ENCODE measurements at places on chromosomes 4 and X.

DNA sequence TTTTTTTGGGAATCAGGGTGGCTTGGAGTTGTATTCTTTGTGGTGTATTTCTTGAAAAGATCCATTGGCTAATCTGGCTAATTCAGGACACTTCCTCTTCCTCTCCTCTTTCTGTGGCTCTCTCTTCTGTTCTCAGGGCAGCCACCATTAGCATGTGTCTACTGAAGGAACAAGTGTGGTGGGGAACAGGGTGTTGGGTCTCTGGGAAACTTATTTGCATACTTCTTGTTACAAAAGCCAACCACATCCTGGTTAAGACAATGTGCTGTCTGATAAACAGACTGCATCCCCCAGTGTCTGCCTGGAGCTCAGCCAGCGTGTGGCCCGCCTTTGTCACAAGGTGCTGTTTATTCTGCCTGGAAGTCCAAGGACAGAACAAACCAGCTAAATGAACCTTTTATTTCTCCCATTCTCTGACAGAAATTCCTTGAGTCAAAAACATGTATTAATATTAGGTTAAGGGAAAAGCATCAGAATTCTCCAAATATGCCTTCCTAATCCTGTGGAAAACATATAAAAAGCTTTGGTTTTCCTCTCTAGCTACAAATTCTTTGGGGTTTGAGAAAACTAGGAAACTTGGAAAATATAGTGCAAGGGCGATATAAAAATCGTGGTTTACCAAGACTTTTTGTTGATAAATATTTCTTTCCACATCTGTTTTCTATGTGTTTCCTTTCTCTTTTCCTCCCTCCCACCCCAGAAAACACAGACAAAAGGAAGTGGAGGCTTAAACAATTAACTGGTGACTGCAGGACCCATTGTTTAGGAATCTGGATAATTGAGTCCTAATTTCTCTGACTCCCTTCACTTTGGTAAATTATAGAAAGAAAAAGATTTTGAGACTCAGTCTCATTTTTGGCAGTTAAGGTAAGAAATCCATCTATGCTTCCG is 203.6 kb downstream of the SPRY1 start:
- DNase-seq = no peak

- DNase-seq = peak; percentile 88
Measured at GRCh38 chr4:3046162-3046561, 28.2 kb downstream of the HTT-AS start.

DNA sequence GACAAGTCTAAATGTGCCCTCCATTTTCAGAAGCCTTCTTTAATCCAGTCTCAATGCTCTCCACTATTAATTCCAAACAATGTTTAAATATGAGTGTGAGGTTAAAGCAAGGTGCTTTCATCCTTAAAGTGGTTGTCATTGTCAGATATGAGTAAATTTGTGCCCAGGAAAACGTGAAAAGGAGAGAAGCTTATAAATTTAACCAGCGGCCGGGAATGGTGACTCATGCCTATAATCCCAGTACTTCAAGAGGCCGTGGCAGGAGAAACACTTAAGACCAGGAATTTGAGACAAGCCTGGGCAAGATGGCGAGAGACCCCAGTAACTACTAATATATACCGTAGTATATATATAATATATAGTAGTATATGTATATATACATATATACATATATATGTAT is 270.0 kb downstream of the ARHGAP24 start:
- no peak for DNase-seq

DNA sequence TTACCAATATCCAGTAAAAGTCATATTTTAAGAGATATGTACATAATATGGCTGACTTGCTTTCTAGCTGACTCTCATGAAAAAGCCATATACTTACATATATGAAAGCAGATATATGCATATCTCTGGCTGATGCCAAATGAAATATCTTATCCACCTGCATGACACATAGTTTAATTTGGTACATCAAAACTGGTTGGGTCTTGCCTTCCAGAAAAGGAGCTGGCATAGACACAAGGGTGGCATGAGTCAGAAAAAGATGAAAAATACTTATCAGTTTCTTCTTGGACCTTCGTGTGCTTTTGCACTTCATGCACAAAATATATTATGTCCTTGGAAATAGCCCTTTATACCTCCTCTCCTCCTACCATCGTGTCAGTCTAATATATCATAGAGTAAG is 32.1 kb downstream of the TIGD4 start:
- no peak for DNase-seq

DNA sequence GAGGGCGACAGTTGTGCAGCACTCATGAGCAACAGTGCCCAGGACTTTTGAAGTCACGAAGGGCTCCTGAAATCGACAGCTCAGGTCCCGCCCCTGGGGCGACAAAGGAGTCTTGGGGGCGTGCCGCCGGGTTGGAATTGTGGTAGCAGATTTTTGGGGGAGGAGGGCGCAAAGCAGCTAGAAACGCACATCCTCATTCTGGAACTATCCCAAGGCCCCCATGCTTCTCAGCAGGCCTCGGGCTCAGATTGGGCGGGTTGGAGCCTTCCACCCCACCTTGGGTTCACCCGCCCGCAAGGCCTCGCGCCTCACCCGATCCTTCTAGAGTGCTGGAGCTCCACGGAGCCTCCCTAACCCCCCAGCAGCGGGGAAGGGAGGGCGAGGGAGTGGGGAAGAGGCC is 85.5 kb downstream of the HPRT1 start:
- DNase-seq = no peak

GRCh38 chr4:148071009-148071408 is 339.1 kb downstream of the ARHGAP10 start:
- DNase-seq = no peak

DNA sequence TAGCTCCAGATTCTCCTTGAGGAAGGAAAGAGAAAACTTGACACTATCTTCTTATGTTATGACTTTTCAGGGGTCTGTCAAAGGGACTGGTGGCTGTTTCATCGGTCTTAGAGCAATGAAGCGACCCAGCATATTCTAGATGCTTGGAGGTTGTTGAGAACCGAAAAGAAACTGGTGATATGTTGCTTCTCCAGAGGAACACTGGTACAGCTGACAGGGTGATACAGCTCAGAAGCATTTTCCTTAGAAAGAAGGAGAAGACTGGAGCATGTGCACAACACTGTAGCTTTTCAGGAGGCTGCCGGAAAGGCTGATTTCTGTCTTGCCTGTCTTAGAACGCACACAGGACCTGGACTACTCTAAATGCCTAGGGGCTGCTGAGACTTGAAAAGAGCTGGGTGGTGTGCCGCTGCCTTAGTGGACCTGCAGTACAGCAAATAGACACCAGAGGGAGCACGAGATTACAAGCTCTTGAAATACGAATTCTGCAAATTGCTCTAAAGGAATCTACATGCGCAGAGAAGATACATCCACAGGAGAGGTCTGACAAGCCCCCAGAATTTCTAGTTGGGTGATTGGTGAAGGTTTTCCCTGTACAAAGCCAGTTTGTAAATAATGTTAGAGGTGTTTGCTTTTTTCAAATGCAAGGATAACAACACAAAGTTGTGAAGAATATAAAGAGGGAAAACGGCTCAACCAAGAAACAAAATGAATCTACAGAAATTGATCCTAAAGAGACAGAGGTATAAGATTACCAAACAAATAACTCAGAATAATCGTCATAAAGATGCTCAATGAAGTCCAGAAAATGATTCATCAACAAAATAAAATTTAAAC is 223.1 kb upstream of the DMD start:
- peak; percentile 88 for DNase-seq

DNA sequence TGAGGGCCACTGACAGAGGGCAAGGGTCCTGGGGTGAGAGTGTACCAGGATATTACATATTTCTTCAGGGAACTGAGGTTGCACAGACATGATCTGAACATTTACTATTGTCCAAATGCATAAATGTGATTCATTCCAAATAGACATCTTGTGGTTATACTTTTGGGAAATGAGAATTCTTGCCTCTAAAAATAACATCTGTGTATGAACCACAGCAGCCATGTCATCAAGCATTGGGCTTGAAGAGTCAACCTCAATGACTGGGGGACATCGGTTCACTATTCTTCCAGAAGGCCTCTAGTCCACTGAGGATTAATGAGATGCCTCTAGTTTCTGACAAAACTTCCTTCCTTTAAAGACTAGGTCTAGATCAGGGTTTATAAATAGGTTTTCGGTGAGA is 193.1 kb upstream of the GPC4 start:
- no peak for DNase-seq

Data from Karpas-422 (cell line).